ENCODE measurements at places on chromosomes 2 and 18.

DNA sequence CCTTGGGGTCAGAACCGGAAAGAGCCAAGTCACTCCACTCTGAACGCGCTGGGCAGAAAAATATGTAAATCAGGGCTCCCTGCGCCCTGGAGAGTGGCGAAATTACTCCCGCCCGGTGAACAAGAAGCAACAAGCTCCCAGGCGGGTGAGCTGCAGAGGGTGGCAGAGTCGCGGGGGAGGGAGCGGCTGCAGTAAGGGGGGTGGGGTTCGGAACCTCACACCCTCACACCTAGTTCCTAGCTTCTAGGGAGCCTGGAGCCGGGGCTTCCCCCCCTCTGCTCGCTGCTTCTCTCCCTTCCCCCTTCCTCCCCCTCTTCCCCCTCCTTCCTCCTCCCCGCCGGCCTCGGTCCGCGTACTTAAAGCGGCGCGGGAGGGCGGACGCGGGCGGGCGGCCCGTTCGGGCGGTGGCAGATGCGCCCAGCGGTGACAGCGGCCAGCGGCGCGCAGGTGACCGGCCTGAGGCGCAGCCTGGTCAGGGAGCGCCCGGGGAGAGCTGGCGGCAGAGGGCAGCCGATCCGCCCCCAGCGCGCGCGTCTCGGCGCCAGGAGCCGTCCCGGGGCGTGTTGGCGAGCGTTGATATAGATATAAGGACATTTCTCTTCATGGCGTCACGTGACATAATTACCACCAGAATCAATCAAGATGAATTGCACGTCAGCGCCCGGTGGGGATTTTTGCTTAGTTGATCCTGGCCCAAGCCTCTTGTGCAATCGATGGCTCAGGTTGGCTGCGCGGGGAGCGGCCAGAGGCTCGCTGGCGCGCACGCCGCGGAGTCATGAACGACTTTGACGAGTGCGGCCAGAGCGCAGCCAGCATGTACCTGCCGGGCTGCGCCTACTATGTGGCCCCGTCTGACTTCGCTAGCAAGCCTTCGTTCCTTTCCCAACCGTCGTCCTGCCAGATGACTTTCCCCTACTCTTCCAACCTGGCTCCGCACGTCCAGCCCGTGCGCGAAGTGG lies at the start of gene HOXD11:
Gene HOXD11 (plus strand): TSS at position 700 of the 959 bp plus-strand sequence. CDS start 76 bp downstream, at position 776.
- no peak for DNase-seq

DNA sequence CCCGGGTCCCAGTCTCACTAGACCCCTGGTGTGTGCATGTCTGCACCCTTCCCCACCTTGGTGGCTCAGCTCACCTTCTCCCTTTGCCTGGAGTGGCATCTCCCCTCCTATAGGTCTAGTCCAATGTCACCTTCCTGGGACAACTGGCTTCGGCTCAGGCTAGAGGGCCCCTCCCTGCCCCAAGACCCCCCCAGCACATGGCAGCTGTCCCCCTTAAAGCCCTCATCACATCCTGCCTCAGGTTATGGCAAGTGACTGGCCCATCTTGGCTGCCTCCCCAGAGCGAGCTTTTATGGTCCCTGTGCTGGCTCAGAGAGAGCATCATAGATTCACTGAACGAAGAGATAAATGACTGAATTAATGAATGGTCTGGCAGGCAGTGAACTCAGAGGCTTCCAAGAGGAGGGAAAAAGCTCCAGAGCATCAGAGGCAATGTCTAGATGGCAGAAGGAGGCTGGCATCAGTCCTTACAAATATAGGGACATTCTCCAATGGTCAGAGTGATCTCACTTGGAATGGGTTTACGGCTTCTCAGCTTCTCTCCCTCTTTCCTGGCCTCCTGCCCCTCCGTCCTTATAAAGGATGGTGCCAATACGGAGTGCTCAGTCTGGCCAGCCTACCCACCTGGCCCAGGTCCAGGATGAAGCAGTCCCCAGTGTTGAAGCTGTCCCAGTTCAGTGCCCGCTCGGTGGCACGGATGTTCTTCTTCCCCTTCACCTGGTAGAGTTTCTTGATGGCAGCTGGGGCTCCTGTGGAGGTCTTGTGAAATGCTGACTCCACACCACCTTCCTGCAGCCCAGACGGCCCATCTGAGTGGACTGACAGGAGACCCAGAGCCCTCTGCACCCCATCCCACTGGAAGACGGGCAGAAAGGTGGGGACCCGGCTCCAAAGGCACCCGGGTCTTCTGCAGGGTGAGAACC lies 9.4 kb downstream of the CAPG start:
- no peak for DNase-seq

DNA sequence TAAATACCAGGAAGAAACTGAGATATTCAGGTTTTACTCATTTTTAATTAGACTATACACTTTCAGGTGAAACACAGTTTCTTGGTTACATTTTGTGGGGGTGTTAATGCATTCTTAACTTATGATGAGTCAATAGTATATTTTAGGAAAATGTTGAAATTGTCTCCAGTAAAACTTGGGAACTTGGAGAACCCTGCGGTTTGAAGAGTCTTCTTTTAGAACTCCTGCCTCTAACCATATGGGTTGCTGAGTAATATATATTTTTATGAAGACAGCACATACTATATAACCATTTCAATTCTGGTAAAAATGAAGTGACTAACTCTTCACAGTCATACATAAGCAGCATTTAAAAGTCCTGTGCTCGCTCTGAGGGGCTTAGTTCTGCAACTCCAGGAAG lies 308.2 kb upstream of the LRATD1 start:
- no peak for DNase-seq

GRCh38 chr2:58447586-58447985 lies 206.5 kb upstream of the FANCL start:
- no peak for DNase-seq

DNA sequence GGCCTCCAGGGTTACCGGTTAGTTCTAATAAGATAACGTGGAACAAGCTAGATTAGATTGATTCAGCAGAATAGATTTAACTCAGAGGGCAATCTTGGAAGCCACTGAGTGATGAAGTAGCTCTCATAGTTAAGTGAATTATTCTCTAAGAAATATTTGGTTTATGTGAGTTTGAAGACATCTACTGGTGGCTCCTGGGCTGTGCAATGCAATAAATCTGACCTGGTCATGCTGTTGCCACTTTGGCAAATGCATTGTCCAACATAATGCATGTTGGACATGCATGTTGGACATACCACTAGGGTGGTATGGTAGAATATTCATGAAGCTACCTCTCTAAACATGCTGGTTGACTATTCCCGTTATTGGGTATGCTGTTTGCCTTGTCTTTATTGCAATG lies 493.7 kb upstream of the VRK2 start:
- no peak for DNase-seq

GRCh38 chr2:26640781-26641564 lies at the start of gene CIB4:
Gene CIB4 (minus strand): TSS chr2:26641366. CDS start chr2:26641314, 52 bp downstream.
- DNase-seq = no peak

DNA sequence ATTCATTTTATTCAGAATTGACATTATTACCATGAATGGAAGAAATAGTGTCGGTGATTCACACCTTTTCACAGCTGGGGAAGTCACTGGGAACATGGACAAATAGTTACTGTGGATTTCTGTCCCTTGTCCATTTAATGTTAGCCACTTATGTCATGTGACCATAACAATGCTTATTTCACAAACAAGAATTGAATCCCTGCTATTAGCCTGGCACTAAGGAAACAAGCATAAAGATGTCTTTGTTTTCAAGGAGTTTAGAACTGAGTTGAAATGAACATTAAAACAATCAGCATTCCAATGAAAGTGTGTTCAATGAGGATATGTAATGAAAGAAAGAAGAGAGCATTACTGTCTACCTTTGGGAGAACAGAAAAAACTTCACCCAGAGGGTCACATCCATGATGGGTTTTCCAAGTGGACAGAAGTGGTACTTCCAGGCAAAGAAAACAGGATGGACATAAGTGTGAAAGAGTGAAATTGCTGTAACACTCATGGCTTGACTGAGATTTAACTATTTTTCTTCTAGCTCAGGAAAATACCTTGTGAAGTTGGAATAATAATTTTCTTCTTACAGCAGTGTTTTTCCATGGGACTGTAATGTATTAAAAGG lies 324.5 kb upstream of the UBE2E3 start:
- DNase-seq = no peak

DNA sequence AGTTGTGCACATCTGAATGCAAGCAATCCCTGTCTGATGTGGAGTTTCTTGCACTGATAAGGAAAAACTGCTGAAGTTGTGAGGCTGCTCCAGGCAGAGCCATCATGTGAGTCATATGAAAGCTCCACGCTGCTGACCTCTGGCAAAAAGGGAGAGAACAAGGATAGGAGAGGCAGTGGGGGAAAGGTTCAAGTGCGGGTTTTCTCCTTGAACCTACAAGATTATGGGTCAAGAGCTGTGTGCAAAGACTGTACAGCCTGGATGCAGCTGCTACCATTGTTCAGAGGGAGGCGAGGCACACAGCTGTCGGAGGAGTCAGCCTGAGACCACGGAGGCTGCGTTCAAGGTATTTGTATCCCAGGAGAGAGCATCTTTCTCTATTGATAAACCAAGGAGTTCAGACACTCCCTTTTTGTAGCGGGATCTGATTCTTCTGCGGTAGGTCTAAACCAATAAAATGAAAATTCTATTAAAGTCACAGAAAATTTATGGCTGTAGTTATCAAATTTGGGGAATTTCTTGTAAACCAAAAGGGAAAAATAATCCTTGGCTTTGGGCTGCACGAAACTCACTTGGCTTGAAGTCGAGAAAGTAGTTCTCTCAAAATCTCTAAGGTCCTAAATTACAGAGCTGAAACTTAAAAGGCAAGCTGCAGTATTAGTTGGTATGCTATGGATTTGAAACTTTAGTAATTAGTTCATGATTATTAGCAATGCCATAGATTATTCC lies at the start of gene CDK15:
Gene CDK15 (plus strand): TSS at position 96 of the 729 bp plus-strand sequence. CDS start 128 bp downstream, at position 224.
- DNase-seq = no peak

DNA sequence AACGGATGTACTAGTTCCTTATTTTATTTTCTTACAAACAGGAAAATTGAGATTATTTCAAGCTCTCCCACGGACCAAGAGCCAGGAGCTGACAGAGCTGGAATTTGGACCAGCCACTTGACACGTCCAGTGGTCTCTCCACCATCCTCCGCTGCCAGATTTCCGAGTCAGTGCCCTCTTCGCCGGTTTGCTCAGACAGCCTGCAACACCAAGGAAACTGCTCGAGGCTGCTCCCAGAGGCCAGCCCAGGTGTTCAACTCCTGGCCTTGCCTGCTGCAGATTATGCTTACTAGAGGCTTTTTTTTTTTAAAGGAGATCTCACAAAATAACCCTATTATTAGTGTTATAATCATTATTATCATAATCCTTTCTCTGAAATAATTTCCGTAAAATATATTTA lies 779.8 kb downstream of the RNF144A start:
- DNase-seq = no peak

DNA sequence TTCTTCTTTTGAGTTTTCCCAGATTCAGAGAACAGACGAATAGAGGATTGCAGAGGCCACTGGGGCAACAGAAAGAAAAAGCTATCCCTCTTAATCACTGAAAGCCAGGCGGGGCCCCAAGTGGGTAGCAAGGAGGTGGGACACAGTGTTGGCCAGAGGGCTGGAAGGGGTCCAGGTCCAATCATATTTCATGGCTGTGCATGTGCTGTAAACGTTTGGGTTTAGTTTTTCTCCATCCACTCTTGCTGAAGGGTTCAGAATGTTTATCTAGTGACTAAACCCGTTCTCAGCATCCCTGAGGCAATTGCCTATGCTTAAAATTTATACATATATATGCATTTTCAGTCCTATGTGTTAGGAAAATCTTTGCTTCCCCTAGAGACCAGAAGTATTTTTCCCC lies 99.4 kb upstream of the EPHA4 start:
- no peak for DNase-seq
